Cardiac septum (tissue), 1 donor: ENCODE measurements at places on chromosomes 3 and 15.

- peak; percentile 19 for DNase-seq
Observed at GRCh38 chr15:70530017-70530499, 233.3 kb downstream of the UACA start.

DNA sequence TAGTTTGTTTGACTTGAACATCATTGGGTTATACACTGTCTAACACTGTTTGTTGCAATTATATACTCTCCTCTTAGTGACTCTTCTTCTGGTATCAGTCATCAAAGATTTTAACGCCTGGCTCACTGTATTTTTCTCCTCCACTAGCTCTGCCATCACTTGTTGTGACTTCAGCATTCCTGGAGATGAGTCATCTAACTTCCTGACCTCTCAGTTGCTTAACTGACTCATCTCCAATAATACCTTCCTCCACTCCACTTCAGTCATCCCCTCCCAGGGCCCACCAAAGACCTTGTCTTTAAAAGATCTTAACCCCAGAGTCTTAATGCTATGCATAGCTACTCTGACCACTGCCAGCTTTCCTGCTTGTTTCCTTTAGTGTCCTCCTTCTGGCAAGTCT is 28.6 kb upstream of the CLSTN2 start:
- DNase-seq: no peak

- no peak for DNase-seq
Observed at GRCh38 chr3:44907612-44908011, 33.2 kb downstream of the TGM4 start.

DNA sequence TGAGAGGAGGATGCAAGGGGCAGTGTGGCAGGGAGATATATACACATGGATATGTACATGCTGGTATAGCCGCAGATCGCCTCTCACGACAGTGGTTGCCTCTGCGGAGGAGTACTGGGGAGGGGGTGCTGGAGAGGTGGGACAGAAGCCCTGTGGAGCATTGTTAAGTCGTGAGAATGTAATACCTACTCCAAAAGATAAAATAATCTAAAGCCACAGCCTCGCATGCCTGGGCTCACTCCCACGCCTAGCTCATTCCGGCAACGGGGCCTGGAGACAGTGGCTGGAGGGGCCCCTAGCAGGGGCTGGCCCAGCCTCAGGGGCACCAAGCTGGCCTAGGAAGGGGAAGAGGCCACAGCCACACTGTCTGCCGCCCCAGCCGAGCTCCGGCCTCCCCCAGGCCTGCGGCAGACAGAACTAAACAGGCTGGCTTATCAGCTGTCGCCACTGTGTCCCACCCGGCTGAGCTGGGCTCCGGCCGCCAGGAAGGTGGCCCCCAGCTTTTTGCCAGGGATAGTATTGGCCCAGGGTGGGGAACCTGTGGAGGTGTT is 65.1 kb upstream of the LCTL start:
- no peak for DNase-seq

DNA sequence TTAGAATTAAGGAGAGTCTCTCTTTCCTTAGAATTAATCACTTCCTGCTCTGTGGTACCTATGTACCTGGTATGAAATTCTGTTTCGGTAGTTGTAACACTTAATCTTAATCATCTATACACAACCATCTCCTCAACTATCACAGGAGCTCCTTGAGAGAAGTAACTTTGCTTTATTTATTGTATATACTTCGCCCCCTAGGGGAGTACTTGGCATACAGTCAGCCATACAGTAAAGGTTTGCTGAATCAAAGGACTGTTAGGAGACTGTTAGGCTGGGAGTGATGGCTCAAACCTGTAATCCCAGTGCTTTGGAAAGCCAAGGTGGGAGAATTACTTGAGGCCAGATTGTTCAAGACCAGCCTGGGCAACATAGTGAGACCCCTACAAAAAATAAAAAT is 44.7 kb downstream of the RORA start:
- DNase-seq: no peak

DNA sequence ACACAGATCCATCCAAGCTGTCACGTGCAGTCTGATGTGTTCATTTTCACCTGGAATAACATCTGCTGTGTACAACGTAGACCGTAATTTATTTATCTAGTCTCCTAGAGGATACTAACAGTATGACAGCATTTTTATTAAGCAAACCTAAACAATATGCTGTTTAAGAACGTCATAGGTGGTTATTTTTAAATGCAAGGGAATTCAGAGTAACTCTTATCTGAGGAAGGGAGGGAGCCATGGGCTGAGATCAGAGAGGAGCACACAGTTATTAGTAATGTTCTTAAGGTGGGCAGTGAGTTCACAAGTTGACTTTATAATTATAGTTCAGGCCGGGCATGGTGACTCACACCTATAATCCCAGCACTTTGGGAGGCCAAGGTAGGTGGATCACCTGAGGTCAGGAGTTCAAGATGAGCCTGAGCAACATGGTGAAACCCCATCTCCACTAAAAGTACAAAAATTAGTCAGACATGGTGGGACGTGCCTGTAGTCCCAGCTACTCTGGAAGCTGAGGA is 193.6 kb downstream of the UACA start:
- no peak for DNase-seq
